ENCODE measurements at places on chromosomes 4 and X.
A peak's percentile ranks its signal among the peaks of the same experiment; 100 is the strongest.

GRCh38 chr4:144686921-144687320, 41.0 kb downstream of the HHIP start:
- no peak for DNase-seq

- DNase-seq: peak; percentile 35
These were observed at the start of gene PUDP for GRCh38 chrX:7147978-7148854. Gene PUDP, minus strand, starts transcription at chrX:7148153. Its CDS starts 40 bp downstream, at chrX:7148113.

GRCh38 chr4:84958434-84958833, 8.1 kb downstream of the WDFY3 start:
- DNase-seq: no peak

DNA sequence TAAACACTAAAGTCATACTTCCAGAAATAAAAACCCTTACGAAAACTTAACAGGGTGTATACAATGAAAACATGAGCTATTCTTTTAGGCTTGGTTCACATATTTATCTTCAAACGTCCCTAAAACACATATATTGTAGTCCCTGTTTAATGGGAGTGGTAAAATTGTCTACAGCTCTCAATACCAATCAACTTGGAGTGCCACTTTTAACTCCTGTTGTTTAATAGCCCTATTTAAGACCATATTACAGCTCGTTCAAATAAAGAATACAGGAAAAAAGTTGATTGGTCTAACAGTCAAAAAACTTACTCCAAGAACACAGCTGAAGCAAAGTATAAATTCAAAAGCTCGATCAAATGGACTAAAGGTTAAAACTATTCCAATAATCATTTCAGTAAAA, 3.9 kb downstream of the UBE2D3 start:
- no peak for DNase-seq
